ENCODE measurements at places on chromosomes 2 and 18.
A peak's percentile ranks its signal among the peaks of the same experiment; 100 is the strongest.

DNA sequence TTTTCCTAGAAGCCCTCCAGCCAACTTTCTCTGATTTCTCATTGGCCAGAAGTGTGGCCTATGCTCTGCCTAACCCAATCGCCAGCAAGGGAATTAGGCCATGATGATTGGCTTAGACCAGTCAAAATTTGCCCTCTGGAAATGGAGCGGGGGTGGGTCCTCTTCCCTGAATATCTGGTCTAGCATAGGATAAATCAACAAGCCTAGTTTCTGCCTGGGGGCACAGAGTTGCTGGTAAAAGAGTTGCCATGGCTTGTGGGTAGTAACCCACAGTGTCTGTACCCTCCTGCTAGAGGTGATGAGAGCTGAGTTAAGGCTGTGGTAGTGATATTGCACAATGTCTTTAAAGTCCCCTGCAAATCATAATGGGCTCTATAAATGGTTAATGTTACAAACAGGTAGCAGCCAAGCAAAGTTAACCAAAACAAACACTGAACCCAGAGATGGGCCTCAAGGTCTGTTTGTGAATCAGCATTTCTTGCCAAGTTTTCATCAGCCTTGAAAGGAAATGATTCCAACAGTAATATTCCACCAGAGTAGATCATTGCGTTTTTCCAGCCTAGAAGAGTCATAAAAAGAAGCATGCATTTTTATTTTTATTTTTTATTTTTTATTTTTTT is 19.3 kb downstream of the GALM start:
- no peak for DNase-seq

GRCh38 chr2:40418614-40419363 is 33.1 kb downstream of the SLC8A1 start:
- DNase-seq, result no peak

DNA sequence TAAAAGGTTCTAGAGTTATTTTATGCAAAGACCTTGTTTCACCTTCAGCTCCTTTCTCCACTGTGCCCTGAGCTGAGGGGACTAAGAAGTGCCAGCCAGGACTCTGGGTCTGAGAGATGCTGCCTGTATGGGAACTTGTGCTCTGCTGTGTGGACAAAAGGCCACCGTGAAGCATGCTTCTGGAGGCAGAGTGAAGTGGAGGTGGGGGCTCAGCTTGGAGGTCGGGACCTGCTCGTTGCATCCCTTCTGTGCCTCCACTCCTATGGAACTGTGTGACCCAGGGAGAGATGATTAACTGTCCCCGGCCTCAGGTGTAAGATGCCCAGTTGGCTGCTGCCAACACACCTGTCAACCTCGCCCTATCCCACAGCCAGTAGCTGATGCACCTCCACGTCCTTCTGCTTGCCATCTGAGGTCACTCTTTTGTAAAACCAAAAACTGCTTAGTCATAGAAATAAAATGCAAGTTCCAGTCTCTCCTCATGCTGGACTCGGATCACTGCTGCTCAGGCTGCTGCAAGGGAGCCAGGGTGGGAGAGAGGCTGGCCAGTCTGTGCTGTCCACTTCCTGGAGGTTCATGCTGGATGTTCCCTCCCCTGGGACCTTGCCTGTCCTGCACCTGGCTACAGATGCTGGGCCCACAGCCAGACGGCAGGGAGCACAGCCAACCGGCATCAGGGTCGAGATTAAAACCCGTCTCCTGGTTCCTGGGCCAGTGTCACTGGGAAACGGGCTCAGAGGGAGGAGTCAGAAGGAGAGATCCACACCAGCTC is 113.2 kb downstream of the ACKR3 start:
- no peak for DNase-seq

- no peak for DNase-seq
These were observed 50.1 kb downstream of the UBR3 start for GRCh38 chr2:169877398-169877797.

- DNase-seq, result peak; percentile 43
These were observed 41.3 kb downstream of the PSMG2 start for GRCh38 chr18:12744103-12744502.

DNA sequence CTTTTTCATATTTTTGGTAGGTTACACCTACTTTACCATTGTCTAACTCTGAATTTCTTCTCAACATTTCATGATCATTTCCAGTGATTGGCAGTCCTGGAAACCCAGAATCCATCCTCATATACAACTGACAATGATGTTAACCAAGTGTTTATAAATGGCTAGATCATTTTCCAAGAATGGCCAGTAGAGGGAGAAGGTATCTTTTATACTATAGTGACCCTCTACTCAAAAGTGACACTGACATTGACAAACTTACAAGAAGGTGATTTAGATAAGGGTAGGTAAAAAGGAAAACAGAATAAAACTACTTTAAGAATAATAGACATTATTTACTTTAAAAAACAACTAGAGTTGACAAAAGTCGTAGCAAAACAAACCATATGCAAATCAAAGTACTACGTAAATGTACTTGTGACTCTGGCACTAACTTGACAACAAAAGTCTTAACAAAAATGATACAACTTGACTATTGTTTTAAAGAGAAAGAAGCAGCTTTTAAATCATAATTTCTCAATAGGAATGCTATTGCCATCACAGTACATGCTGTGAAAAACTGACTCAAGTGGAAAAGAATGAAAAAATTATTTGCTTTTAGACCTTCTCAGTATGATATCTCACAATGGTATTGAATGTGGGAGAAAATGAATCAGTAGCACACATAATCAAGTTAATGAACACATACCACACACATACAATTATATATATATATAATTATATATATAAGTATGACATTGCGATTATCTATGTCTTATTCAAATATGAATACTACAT is 76.6 kb upstream of the GRB14 start:
- DNase-seq, result no peak

GRCh38 chr2:143698888-143699570 is 569.8 kb downstream of the ARHGAP15 start:
- DNase-seq, result no peak

DNA sequence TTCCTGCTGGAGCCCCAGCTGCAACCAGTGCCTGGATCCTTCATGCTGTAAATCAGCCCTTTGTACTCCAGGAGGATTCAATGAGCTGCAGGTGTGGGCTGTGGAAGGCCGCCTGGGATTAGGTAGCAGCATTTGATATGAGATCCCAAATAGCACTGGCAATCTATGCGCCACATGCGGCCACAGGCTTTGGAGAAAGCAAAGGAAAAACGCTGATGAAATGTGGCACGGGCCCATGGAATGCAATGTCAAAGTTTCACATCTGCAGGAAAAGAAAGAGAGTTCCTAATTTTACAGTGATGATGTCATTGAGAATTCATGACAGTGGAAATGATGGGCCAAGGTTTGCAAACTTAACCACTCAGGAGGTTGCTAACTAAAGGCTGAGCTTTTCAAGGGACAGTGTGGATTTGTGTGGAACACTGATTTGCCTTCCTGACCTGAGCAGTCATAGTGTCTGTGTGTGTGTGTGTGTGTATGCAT is 216.4 kb upstream of the OSR1 start:
- DNase-seq, result peak; percentile 82

GRCh38 chr18:9874728-9875127 is 11.0 kb upstream of the TXNDC2 start:
- no peak for DNase-seq

GRCh38 chr2:185780890-185781289 is 42.3 kb downstream of the FSIP2 start:
- no peak for DNase-seq

- DNase-seq, result no peak
These were observed 3.3 kb upstream of the HJURP start for GRCh38 chr2:233857511-233858141.

DNA sequence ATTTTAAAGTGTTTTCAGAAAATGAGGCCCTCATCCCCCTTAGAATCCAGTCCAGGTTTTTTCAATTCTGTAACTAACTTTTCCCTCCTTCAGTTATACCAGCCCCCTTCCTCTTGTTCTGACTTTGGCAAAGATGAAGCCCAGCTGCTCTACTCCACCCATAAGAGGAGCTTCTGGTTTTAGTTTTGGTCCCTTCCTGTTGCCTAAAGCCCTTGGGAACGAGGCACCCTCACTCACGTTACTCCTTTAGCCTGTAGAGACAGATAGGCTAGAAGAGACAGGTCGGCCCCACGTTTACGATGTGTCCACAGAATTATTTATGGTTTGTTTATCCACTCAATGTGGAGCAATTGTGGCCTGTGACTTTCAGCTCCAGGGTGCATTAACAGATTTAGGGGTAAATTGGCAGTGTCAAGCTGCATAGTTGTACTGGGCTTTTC is 454.2 kb upstream of the TNP1 start:
- DNase-seq, result no peak

DNA sequence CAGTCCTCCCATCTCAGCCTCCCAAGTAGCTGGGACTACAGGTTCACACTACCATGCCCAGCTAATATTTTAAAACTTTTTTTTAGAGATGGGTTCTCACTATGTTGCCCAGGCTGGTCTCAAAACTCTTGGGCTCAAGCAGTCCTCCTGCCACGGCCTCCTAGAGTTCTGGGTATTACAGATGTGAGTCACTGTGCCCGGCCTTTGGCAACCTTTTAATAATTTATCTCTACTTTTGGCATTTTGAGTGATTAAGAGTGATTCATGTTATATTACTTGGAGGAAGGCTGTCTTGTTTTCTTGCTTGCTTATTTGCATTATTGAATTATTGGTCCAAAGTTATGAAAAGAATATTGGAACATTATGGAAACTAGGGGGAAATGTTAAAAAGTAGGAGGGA is 24.3 kb downstream of the NCOA1 start:
- DNase-seq, result no peak

DNA sequence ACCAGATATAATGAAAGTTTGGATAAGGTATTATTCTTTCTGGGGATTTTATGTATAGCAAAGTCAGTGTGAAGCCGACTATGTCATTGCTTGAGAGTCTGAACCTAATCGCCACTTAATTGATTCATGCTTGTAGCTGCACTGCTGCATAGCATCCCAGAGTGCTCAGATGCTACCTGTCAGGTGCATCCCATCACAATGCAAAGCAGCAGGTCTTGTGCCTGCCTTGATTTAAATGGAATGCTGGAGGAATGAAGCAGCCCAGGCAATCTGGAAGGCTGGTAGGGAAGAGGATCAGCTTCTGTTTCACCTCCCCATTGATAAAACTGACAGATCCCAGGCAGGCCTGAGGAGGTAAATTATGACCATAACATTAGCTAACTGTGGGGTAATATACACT is 40.4 kb upstream of the ATIC start:
- DNase-seq, result no peak

DNA sequence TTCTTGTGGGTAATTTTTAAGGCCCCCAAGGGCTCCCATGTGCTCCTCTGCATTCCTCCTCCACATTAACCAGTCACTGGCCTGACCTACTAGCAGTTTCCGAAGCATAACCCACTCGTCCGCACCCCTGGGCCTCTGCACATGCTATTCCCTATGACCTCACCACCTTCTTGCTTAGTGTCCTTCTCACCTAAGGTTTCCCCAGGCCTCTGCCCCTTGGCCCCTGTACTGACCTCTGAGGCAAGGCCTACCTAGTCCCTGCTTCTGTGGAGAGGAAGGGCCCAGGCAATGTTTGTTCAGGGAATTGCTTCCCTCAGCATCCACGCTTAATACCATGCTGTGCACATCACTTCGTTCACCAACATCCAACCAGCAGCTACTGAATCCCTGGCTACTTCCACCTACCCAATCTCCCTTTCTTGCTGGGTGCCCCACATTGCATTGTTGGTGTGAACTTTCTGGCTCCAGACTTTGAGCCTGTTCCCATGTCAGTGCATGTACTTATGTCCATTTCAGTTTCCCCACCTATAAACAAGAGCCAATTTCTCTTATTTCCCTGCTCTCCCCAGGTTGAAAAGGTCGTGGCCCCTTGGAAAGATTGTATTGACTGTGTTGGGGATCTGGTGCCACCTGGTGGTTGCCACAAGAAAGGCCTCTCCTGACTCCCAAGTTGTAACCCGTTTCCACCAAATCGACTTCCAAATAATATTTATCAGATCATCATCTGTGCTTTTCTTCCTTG is 19.2 kb upstream of the TMEM177 start:
- no peak for DNase-seq

GRCh38 chr2:169365029-169365480 is 2.7 kb upstream of the LRP2 start:
- no peak for DNase-seq

GRCh38 chr2:119349289-119349688 is 17.3 kb downstream of the C2orf76 start:
- no peak for DNase-seq
